ENCODE measurements at places on chromosomes 1 and 21.

DNA sequence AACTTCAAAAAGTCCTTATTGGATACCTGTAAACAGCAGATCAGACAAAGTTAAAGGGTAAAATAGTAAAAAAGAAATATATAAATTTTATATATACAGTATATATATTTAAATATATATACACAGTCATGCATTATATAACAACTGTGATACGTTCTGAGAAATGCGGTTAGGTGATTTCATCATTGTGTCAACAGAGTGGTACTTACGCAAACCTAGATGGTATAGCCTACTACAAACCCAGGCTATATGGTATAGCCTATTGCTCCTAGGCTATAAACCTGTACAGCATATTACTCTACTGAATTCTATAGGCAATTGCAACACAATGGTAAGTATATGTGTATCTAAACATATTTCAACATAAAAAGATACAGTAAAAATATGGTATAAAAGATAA lies 222.7 kb downstream of the NUF2 start:
- DNase-seq, result peak; percentile 68

GRCh38 chr1:226004396-226004795 lies 5.3 kb upstream of the SDE2 start:
- no peak for DNase-seq

- no peak for DNase-seq
These were observed 129.6 kb downstream of the RYR2 start for GRCh38 chr1:237171454-237172117.

DNA sequence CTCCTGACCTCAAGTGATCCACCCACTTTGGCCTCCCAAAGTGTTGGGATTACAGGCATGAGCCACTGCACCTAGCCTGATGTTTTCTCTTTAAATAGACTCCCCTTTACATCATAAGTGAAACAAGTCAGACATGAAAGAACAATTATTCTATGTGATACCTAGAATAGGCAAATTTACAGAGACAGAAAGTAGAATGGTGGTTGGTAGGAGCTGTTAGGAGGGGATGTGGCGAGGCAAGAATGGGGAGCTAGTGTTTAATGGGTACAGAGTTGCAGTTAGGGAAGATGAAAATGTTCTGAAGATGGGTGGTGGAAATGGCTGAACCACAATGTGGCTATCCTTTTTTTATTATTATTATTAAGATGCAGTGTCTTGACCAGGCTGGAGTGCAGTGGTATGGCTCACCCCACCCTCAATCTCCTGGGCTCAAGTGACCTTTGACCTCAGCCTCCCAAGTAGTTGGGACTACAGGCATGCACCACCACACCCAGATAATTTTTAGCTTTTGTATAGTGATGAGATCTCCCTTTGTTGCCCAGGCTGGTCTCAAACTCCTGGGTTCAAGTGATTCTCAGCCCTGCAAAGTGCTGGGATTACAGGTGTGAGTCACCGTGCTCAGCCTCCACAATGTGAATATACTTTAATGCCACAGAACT lies 28.4 kb downstream of the ELF3 start:
- no peak for DNase-seq

DNA sequence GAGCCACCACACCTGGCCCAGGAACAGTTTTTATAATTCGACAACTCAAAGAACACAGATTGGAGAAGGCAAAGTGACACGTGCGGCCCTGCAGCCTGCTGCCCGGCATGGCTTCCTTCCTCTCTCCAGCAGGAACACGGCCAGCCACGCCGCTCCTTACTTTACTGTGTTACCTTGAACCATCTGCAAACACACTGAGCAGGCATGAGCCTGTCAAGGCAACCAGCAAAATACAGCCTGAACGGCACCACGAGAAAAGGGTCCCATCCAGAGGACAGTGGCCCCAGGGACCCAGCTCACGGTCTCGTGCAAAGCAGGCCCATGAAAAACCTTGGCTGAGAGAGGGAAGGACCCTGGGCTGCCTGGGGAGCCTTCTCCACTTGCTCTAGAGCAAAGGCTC lies 38.8 kb downstream of the NPHP4 start:
- no peak for DNase-seq

DNA sequence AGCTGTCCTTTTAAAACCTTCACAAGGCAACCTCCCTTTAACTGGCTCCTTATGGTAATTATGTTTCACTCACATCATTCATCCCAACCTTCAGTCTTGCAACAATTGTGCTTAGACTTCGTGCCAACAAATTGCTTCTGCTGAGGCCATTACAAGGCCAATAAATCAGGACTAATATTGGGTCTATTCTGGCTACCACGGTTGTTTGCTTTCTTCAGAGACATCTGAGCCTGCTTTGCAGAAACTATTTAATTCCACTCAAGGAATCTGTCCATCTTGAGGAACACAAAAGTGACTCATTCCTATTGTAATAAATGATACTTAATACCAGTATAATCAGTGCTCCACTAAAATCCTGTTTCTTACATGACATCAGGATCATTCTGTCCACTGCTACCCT lies 2.6 kb upstream of the GSTM4 start:
- DNase-seq, result no peak

DNA sequence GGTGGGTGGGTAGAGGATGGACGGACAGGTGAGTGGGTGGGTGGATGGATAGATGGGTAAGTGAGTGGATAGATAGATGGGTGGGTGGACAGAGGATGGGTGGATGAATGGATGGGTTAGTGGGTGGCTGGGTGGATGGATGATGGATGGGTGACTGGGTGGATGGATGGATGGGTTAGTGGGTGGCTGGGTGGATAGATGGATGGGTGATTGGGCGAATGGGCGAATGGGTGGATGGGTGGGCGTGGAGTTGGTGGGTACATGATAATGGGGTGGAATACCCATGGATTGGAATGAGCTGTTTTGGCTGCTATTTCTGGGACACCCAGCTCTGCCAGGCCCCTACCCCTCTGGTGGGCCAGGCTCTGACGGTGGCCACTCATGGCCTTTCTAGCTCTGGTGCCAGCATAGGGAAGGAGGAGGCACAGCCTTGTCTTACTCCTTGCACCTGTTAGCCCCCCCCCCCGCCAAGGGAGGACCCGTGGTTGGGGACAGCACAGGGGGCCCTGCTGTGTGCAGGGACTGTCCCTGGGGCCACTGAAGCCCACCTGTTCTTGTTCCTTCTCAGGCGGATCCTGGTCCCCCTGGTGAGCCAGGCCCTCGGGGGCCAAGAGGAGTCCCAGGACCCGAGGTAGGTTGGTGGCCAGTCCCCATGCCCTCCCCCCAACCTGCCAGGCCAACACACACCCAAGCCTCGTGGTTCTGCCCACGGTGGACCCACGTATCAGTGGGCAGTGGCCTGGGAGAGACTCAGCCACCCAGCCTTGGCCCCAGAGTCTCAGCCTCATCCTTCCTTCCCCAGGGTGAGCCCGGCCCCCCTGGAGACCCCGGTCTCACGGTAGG lies 26.4 kb downstream of the COL6A2 start:
- DNase-seq, result no peak

GRCh38 chr1:29114654-29115053 lies 9.0 kb downstream of the TMEM200B start:
- no peak for DNase-seq
